ENCODE measurements at places on chromosomes 2 and 18.

DNA sequence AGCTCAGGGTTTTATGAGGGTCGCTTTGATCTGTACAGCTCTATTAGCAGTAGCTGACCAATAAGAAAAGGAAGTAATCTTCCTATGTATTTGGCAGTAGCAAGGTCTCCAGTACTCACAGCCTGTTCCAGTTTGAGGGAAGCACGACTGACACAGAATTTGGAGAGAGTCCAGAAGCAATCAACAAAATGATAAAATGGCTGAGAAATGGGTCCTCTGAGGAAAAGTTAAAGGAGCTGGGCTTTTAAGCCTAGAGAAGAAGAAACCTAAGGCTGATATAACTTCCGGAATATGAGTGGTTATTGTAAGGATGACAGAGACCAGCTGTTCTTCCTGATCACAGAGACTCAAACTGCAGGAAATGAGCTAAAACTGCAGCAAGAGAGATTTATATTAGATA is 382.8 kb downstream of the GPD2 start:
- DNase-seq = no peak

- no peak for DNase-seq
These were observed 275.2 kb upstream of the THSD7B start for GRCh38 chr2:136490100-136490499.

- DNase-seq = no peak
These were observed 567.0 kb upstream of the SOX11 start for GRCh38 chr2:5125017-5125730.

DNA sequence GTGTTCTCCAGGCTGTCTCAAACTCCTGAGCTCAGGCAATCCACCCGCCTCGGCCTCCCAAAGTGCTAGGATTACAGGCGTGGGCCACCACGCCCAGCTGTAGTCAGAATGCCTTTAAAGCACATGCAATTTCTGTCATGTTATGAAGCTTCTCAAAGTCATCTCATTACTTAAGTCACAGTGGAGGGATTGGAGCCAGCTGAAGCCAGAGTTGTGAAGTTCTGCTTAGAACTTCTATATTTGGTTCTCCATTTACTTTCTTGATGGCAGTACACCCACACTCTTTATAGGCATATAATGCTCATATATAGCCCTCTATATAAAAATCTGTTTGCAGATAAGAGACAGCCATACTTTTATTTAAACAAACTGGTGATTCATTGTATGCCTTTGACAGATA is 68.8 kb upstream of the CWC22 start:
- DNase-seq = no peak
